ENCODE measurements at places on chromosomes 5 and 9.

DNA sequence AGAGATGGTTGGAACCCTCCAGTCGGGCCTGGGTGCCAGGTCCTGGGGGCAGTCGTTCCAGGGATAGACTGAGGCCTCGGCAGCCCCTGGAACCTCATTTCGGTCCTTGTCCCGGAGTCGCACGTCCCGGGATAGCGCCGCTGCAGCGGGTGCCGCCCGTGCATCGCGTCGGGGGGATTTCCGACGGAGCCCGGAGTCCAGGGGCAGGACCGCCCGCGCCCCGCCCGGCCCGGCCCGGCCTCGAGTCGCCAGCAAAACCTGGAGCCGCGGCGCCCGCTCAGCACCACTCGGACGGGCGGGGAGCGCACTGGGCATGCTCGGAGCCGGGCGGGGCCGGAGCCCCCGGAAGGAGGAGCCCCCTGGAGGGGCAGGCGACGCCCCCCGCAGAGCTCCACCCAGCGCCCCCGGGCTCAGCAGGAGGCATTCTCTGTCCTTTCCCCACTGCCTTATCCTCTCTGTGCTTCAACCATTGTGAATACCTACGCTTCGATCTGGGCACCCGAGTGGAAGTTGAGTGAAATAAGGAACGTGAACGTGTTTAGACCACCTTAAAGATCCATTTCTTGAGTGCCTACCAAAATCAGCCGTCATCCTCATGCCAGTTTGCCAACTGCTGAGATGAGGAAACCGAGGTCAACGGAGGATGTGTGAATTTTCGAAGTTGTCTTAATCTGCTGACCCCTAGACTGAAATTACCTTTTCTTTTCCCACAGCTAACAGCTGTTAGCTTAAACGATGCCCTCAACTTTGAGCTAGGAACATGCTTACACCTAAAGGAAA, 1.7 kb upstream of the PTPN3 start:
- no peak for DNase-seq

GRCh38 chr5:168020542-168021294, 270.7 kb upstream of the WWC1 start:
- no peak for DNase-seq

DNA sequence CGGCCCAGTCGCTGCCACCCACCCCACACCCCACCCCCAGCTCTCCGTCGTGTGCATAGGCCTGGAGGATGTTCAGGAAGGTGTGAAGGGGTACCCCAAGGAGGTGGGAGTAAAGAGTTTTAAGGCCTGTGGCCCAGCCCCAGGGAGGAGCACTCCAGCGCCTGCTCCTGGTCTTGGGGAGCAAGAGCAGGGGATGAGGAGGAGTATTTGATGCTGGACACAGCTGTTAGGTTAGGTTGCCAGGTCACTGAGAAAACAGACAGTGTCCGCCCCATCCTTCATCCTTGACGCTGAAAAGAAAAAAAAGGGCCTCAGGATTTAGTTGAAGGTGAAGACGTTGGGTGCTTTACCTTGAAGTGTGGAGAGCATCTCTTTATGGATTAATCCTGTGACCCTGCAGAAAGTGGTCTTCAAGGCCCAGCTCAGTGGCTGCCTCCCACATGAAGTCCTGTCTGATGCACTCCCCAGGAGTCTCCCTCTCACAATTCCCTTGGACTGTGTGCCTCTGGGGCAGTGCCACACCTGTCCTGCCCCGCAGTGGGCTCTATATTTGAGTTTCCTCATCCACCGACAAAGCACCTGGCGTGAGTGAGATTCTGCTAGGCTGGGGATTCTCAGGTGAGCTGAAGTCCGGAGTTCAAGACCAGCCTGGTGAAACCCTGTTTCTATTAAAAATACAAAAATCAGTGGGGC, 101.8 kb downstream of the SPRY4 start:
- DNase-seq, result no peak

DNA sequence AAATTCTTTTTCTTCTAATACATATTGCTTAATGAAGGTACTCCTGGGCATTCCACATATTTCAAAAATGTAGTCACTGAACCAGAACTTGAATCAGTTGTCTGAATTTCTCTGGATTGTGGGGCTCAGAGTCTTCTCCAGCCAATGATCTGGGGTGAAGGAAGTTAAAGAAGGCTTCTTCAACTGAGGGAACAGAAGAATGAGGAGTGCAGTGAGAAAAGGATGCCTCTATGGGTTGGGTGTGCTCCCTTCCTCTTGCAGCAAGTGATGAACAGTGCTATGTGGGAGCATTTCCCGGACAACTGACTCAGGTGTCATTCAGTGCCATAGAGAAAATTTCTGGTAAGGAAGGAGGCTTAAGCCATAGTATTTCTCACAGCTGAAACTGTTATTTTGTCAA, 7.9 kb downstream of the LNPEP start:
- DNase-seq, result no peak

DNA sequence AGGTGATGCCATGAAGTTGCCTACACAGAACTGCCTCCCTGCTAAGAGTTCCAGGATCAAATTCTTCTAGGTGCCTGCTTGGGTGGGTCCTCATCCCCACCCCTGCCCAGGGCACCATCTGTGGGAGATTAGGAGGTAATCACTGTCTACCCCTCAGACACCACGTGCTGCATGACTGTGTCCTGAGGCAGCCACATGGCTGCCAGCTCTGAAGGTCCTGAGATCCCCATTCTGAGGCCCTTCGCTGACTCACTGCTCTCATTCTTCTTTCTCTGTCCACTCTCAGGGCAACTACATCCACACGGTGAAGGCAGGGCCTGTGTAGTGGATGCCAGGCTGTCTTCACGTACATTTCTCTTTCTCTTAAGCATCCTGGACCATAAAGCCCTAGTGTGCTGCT, 222.9 kb upstream of the ANKRD55 start:
- DNase-seq, result no peak

DNA sequence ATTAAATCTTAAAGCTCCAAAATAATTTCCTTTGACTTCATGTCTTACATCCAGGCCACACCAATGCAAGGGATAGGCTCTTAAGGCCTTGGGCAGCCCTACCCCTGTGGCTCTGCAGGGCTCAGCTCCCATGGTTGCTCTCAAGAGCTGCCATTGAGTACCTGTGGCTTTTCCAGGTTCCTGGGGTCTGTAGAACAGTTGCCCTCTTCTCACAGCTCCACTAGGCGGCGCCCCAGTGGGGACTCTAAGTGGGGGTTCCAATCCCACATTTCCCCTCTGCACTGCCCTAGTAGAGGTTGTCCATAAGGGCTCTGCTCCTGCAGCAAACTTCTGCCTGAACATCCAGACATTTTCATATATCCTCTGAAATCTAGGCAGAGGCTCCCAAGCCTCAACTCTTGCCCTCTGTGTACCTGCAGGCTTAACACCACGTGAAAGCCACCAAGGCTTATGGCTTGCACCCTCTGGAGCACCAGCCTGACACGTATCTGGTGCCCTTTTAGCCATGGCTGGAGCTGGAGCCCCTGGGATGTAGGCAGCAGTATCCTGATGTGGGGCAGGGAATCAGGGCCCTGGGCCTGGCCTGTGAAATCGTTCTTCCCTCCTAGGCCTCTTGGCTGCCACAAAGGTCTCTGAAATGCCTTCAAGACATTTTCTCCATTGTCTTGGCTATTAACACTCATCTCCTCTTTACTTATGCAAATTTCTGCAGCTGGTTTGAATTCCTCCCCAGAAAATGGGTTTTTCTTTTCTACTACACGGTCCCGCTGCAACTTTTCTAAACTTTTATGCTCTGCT, 185.1 kb downstream of the SMARCA2 start:
- DNase-seq, result no peak

DNA sequence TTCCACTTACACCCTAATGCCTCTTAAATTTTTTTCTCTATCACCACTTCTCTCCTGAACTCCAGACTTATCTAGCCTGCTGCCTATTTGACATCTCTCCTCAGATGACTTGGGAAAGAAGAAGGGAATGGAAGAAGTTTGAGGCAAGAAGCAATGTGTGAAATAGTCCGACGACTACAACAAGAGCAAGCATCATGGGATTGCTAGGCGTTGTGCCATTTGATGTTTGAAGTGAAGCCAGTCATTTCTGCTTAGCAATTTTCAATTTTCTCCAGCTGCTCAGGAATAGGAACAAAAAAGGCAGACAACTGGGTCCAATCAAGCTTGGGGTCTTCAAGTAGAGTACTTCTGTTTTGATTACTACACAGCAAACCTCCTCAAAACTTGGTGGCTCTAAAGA, 106.4 kb downstream of the HSD17B3 start:
- no peak for DNase-seq

- no peak for DNase-seq
Measured at GRCh38 chr5:17720071-17720470, 85.8 kb downstream of the TAF11L14 start.

- peak; percentile 13 for DNase-seq
Measured at GRCh38 chr5:102296178-102296817, at the start of gene SLCO4C1. SLCO4C1 (minus strand) TSS chr5:102296284; CDS start chr5:102296262, 22 bp downstream.

DNA sequence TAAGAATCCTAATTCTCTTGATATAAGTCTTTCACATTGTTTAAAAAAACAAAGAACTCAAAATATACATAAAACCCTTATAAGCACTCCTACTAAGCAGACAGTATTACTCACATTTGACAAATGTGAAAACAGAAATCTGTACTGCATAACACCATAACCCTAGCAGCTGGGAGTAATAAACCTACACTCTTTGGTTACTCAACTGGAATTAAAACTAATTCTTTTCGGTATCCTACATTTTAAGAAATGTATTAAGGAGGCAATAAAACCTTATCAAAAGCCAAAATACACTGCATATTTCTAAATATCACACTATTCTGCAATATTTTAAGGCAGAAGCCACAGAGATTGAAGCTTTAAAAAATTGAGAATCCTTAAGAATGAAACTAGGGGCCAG, 6.8 kb downstream of the AUH start:
- no peak for DNase-seq

GRCh38 chr5:337563-338130, 16.1 kb downstream of the AHRR start:
- no peak for DNase-seq

DNA sequence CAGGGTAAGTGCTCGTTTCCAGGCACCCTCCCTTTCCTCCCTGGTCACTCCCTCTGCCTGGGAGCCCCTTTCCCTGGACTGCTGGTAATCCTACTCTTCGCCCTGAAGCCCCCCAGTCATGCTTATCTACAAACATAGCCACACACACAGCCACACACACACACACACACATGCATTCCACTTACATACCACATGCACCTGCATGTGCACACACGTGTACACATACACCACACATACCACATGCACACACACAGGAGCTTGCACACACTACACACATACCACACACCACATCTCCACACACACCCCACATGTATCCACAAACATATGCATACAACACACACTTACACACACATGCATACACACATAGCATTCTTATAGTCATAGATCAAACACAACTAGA, 358.5 kb downstream of the GADD45G start:
- DNase-seq, result no peak

GRCh38 chr9:83011611-83012010, 51.3 kb downstream of the RASEF start:
- DNase-seq, result no peak

GRCh38 chr5:112628214-112628980, 109.3 kb upstream of the APC start:
- DNase-seq, result no peak

DNA sequence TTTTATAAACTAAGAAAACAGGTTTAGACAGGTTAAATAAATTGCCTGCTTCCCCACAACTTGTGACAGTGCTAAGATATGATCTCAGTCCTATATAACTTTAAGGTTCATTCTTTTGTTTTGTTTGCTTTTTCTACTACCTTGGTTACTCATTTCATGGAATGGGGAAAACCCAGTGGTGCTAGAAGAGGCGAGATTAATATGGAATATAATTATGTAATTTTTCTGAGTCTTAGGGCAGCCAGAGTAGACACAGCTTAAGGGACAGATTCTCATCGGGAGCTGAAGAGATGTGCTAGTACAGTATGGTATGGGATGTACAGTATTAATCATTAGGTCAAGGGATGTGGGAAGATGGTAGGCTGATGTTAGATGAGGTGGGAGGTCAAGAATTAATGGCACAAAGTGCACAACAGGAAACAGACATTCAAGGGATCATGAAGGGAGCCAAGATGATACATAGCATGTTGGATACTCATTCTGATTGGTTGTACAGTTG, 6.2 kb downstream of the TRIM32 start:
- DNase-seq, result no peak

DNA sequence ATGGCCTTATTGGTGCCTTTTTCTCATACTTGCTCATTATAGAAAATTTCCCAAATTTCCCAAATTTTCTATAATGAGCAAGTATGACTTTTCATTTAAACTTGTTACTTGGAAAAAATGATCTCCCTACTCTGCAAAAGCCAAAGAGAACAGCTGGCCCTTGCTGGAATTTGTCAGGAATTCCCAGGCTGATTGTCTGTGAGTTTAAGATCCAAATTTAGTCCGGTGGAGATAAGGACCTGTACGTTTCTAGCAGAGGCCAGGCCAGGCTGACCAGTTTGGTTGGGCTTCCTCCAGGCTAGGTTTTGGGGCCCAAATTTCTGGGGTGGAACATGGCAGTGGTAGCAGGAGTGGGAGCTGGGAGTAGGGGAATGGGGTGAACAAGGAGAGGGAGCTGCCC, 51.9 kb downstream of the NEURL1B start:
- no peak for DNase-seq

DNA sequence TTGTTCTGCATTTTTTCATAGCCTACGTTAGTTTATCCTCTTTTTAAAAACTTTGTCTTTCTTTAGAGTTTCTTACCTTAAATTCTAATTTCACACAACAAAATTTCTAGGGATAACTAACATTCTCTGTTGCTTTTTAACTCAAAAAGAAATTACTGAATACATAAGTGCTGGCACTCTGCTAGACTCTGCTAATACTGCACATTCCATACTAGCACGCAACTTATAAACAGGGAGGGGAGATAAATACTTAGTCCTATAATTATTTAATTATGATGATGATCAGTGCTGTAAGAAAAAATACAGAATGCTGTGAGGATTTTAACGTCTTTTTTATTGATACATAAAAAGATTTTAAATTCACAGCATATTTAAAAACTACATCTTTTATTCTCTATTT, 25.1 kb downstream of the RNF145 start:
- DNase-seq, result no peak

GRCh38 chr9:107243742-107244141, 39.3 kb upstream of the RAD23B start:
- DNase-seq, result no peak

- DNase-seq, result no peak
Measured at GRCh38 chr9:78519786-78520185, 222.9 kb downstream of the PSAT1 start.

- DNase-seq, result no peak
Measured at GRCh38 chr5:76556511-76557221, 66.5 kb downstream of the F2RL2 start.

DNA sequence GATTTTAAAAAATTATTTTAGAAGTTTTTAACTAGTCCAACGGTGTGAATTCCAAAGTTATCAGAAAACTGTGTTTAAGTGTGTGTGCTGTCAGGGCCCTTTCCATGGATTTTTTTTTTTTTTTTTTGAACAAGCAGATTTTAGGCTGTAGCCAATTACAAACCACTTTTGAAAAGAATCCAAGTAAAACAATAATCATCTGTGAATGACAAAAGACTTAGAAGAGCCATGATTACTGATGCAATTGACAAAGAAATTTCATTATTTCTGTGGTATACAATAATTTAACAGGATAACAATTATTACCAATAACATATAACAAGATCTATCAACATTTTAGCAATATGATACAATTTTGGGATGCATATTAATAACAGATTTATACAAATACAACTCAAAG, 16.2 kb upstream of the PAIP1 start:
- no peak for DNase-seq
